ENCODE measurements at places on chromosomes 2 and 18. TPM values are rescaled to one million over a fixed set of nuclear protein-coding genes. Genes with fewer than 3 reads are reported as not detected.

GRCh38 chr2:120758181-120759144 is 22.8 kb downstream of the GLI2 start:
- no peak for DNase-seq

DNA sequence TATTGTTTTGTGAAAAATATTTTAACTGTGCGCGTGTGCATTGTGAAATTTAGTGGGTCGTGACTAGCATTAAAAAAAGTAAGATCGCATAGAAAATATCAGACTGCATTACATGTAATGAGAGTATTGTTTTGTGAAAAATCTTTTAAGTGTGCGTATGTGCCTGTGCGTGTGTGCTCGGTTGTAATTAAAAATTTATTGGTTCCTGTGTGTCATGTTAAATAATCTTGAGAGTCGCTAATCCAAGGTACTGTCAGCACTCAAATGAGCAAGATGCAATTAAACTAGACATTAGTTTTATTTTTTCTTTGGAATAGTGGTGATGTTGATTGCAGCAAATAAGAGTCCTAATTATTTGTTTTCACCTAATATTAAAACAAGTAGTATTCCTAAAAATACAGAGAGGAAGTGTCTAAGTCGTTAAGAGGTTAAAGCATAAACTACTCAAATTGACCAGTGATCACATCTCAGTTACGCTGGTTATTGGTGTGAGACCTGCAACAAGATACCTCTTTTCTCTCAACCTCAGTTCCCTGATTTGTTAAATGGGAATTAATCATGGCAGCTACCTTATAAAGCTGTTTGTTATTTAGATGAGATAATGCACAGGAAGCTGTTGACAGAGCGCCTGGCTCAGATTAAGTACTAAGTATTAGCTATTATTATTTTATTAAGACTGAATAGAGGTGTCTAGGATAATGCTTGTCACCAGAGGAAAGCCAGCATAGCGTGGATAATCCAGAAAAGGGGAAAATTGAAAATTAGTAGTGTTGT is 1.9 kb downstream of the ZDBF2 start:
- no peak for DNase-seq

Gene SCN7A
- not detected for total RNA-seq

Gene SKA1
- total RNA-seq: 48.9 TPM

All from activated CD8-positive, alpha-beta T cell treated with anti-CD3 and anti-CD28 coated beads, Interleukin-2, amount 10 ng/mL, durations not matched to agents 7 days and 5 days (primary cell).